H4 (cell line): ENCODE measurements at places on chromosomes 1 and 21.

DNA sequence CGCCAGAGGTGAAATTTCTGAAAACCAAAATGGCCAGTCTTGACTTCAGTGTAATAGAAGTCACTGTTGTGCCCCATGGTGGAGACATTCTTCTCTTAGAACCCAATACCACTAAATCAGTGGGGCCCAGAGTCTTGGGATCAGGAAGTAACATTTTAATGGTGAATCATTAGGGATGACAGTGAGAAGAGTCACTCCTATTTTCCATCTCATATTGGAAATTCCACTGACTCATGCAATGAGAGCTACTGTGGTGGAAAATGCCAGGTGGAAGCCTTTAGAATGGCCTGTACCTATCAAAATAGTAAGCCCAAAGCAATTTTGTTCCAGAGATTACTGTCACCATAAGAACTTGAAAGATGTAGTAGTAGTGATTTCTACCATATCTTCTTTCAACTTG is 20.6 kb upstream of the PPM1J start:
- DNase-seq, result peak; percentile 16

DNA sequence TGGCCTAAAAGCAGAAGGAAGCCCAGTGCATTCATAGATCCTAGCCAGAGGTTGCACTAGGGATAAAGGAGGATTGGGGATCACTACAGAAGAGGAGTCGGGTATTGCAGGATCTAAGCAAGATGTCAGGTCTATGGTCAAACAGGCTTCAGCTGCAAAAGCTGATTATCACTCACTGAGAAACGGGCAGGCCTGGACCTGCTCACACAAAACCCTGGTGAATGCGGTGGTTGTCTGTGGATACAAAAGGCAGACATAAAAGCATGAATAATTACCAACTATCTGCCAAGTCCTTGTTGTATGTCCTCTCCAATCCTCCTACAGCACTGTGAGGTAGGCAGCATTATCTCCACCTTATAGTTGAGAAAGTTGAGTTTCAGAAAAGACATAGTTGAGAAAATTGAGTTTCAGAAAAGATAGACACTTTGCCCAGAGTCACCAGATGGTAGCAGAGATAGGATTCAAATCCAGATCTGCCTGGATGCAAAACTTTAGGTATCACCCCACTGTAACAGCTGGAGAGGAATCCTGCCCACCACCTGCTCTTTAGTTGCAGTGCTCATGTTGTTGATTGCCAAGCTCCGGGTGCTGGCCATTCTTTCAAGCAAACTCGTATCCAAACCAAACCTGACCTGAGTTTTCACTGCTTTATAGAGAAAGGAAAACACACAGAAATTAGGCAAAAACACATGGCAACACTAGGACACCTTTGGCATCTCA is 49.6 kb upstream of the HOOK1 start:
- no peak for DNase-seq

DNA sequence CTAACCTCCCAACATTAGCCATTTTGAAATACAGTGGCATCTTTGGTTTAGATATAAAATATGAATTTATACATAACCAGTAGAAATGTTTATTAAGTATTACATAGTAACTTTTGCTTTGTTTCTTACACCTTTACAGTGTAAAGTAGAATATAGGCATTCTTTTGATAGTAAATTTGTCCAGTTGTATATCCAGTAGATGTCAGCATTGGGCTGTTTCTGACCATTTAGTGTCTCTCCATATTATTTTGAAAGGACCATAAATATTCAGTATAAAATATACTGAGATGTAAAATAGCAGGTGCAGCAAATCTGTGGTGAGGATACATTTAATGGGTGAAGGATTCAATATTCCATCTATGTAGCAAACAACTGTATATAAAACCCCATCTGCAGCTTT is 115.8 kb upstream of the ZRANB2 start:
- DNase-seq, result peak; percentile 33

DNA sequence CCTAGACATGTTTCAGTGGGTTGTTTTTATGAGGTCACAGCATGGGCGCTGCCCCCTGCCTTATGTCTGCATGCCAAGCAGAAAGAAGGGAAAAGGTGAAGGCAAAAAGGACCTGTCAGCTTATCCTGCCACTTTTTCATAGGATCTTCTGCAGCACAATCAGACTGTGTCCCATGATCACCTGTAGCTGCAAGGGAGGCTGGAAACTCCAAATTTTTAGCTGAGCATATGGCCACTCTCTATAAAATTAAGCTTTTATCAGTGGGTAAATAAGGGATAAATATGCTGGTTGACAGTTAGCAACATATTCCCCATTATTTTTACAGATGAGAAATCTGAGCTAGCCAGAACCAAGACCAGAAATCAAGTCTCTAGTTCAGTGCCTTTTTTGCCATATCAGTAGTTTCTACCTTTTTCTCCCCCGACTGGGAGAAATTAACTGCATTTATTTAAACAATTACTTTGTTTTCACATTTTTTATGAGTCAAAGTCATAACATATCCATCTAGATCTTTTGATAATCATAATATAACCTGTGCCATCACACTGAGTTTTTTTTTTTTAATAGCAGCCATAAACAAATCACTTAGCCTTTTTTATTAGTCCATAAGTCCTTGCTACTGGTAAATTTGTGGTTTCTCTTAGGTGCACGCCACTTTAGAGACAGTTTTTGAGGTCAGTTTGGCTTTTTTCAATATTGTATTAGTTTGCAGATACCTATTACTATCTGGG is 307.0 kb downstream of the NFIA start:
- DNase-seq, result no peak

DNA sequence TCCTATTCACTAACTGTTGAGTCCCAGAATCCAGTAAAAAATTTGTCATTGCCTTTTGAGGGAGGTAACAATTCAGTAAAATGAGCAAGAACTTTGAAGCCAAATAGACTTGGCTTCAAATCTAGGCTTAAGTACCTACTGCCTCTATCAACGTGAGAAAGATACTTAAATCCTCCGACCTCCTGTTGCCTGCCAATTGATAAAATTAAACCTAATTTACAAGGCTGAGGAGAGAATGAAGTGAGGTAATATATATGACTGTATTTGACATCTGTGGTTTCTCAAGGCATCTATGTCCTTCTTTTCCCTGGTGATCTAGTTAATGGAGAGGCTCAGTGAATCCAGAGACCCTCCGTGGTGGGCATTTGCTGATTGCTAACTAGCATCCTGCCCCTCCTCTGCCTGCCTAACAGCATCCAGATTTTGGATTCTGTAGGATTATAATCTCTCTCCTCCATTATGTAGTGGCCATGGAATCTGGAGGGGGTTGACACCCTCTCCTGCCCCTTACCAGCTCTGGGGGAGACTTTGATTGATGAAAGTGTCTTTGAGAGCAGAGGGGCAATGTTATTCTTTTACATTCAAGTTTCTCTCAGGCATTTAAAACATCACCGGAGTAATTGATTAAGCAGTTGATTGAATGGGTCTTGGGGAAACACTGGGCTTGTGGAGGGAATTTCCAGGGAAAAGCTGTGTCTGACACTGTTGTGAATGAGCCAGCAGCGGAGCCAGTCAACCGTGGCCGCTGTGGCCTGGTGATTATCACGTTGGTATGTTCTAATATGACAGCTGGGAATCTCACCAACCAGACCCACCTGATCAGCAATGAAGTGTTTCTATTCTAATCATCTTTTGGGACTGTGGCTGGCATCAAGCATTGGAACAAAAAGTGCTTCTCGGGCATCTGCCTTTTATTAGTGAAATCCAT is 140.7 kb upstream of the FAM78B start:
- no peak for DNase-seq

DNA sequence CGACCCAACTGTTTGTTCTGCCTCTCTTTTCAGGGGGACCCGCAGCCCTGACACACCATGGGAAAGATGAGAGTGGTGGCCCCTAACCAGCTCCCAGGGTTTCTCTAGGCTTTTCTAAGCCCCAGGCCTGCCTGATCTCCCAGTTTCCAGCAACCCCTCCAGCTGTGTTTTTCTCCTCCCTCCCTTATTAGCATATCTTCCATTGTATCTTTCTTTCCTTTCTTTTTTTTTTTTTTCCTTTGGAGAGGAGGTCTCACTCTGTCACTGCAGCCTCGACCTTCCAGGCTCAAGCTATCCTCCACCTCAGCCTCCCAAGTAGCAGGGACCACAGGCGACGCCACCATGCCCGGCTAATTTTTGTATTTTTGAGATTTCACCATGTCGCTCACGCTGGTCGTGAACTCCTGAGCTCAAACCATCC is 1.8 kb upstream of the CERS2 start:
- no peak for DNase-seq

- no peak for DNase-seq
These were observed 84.7 kb downstream of the PKN2 start for GRCh38 chr1:88768816-88769215.

DNA sequence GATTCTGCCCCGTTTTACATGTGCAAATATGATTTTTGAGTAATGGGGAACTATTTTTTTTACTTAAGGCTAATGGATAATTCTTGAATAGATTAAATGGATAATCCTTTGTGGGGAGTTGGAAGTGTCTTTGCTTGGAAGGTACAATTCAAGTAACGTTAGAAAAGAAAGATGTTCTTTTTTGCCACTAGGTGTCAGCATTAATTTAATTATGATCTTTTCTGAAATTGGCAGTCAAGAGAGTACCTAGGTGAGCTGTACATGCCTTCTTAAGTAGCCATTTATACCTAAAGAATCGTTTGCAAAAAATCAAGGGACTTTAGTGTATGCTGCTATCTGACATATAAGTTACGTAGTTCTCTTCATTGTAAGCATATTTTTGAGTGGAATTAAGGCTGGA is 2.2 kb downstream of the FBXO28 start:
- DNase-seq, result peak; percentile 64

DNA sequence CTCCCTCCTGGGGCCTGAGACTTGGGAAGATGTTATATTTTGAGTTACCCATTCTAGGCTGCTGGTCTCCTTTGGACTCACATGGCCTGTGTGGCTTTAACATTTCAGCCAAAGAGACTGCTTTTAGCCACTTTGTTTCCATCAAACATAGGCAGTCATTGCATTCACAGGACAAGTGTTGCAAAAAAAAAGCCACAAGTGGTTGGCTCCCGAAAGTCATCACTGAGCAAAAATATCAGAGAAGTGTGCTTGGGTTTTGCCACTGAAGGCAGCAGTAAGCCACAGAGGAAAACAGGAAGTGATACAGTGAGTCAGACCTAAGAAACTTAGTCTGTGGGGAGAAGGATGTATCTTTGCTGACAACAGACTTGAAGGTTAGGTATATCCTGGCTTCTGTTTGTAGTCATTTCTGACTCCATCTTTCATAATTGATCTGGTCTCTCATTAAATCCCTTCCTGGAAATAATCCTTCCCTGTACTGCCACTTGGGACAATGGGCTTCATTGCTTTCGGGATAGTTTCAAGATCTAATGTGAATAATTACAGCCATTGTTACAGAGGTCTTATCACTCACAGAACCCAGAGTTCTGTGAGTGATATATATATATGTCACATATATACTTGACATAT is 80.9 kb downstream of the COLGALT2 start:
- peak; percentile 87 for DNase-seq

DNA sequence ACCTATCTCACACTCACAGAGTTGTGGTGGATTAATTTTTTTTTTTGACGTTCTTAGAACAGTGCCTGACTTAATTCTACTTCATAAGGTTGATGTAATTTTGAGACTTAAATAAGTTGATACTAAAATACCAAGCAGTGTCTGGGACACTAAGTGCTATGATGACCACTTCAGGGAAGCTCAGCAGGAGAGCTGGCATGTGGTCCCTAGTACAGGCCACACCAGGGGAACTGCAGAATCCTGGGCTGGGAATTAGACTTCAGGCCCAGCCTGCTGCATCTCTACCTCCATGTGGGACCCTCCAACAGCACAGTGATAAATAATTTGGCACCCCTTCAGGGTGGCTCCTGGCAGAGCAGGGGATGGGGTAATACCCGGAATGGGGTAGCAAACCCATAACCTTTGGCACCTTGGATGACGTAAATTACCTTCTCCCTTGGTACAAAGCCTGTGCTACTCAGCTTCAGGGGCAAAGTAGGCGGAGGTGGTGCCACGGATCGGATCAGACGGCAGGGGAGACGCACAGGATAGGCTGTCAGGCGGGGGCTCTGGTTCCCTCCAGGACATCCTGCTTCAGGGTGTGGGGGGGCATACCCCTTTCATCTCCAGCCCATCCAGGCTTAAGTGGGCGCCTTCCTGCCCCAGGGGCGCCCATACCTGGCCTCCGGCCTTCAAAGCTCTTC is 4.8 kb downstream of the MFSD2A start:
- DNase-seq, result no peak

DNA sequence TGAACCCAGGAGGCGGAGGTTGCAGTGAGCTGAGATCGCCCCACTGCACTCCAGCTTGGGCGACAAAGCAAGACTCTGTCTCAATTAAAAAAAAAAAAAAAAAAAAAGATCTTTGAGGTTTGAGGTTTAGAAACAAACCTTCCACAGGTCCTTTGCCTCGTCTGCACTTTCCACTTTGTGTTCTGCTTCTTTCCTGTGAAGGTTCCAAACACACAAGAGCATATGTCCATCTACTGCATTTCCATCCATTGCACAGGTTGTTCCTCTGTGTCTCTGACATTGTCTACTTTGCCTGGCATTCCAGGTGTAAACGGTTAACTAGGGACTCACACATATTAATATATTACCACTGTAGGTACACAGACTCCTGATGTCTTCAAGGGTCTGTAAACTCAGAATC is 40.1 kb downstream of the DSTYK start:
- peak; percentile 26 for DNase-seq

- DNase-seq, result no peak
These were observed 105.7 kb downstream of the SYF2 start for GRCh38 chr1:25126562-25126961.

- no peak for DNase-seq
These were observed 103.2 kb downstream of the SCCPDH start for GRCh38 chr1:246827396-246827795.

DNA sequence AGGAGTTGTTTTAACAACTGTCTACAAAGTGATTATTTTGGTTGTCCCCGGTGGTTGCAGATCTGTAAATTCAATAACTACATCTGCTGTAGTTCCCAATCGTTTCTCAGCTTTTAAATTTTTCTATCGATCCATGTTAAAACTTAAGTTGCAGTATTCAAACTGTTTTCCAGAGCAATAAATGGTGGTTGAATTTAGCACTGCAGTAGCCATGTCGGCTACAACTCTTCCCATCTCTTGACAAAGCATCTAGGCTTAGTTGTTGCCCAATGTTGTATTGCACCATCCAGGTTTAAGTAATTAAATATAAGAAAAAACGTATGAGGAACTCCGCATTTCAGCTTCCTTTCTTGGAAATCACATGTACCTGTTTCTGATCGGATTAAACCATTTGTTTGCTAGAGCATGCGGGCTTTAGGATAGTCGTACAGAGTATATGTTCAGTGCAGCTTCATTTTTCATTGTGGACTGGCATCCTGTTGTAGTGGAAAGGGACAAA is 996 bp downstream of the CNIH4 start:
- DNase-seq, result no peak
